ENCODE measurements at places on chromosomes 7 and 10.

DNA sequence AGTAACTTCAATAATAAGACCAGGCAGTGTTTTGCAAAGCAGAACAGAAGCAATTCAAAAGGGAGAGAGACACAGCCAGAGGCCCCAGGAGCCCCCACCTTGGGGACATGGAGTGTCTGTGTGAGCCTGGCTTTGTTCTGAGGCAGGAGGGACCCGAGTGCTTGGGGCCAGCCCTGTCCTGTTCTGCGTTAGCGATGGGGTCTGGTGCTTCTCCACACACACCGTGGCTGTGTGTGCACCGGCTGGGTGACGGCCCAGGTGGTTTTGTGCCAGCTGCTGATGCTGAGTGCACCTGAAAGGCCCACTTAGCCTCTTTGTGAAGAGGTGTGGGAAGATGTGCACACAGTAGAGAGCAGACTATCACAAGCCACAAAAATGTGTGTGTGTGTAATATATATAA lies 468.9 kb downstream of the DNAJB6 start:
- DNase-seq, result no peak

DNA sequence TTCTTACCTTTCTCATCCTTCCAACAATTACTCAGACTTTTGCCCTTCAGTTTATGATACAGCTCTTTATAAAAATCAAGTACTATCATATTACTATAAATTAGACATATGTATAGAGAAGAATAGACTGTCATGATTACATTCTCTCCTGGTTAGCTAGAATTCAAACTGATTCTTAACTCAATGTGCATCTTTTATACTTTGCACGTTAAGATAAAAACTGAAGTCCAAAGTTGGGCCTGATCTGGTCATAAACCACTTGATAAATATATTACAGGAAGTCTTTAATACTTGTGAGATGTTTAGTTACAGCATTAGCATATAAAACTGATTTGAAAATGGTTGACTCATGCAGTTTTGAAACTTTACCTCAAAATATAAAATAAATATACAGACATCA lies 2.6 kb downstream of the AGR3 start:
- no peak for DNase-seq

GRCh38 chr10:127080317-127080716 lies 116.1 kb downstream of the INSYN2A start:
- DNase-seq, result no peak

GRCh38 chr10:74892839-74893238 lies 66.4 kb downstream of the KAT6B start:
- DNase-seq, result no peak

DNA sequence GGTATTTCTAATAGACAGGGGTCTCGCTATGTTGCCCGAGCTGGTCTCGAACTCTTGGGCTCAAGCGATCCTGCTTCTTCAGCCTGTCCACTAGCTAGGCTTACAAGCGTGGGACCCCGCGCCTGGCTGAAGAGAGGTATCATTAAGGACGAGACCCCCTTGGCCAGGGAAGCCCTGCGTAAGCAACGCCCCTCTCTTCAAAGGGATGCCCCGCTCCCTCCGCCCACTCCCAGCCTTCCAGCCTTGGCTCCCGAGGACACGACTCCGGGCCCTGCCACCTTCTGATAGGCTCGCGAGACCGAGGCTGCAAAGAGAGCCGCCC lies 220 bp upstream of the ZKSCAN5 start:
- DNase-seq, result no peak

DNA sequence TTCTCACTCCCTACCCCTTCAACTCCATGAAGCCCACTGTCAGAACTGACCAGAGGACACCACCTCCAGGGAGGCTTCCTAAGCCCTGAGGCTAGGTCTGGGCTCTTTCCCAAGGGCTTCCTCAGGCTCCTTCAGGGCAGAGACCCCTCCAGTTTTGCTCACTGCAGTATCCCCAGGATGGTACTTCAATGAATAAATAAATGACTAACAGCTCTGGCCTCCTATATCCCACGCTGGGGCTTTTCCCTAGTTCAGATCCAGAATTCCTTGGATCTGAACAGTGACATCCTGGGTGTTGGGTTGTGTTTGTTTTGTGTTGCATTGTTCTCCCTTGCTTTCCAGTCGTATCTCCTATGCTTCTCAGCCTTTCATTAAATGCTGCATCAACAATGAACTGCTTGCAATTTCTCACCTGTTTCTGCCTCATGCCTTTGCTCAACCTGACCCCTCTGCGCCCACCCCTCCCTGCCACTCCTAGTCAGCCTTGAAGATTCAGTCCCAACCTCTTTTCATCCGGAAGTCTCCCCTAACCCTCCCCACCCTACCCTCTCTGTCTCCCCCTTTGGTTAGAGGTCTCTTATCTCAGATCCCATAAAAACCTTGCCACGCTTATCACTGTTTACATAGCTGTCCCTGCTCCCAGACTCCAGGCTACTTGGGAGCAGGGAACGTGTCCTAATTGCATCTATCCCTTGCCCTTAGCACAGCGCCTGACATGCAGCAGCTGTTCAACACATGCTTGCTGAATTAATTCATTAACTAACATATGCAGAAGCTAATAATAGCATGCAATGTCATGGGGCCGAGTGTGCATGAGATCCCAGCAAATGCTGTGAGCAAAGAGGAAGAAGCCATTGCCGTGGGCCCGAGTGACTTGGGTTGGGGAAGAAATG lies 41.7 kb downstream of the PPP1R3C start:
- no peak for DNase-seq

DNA sequence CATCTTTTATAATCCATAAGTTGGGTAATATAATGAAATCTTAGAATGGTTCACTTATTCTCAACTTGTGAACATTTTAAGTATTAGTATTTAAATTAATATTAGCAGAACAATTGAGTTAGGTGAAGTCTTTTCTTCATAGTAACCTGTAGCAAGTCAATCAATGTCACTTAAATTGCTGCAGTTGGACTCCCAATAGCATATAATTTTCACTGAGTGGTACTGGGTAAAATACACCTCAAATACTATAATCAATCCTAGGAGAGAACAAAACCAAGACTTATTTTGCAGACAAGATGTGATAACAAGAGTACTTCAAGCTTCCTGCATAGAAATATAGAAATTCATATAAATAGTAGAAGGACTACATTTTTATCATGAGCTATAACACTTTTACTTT lies 677.9 kb upstream of the LRRN3 start:
- no peak for DNase-seq

DNA sequence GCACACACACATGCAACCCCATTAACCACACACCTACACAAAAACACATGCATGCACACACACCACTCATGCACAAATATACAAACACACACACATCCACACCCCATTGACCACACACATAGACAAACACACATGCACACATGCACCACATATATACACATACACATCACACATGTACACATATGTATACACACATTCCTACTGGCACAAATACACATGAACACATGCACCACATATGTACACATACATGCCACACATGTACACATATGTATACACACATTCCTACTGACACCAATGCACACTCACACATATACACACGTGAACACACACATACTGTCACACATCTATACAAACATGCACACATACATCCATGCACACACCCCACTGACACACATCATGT lies 212.5 kb upstream of the PPP2R2D start:
- no peak for DNase-seq

- DNase-seq, result no peak
These were observed 95.9 kb downstream of the POLL start for GRCh38 chr10:101492205-101492604.

DNA sequence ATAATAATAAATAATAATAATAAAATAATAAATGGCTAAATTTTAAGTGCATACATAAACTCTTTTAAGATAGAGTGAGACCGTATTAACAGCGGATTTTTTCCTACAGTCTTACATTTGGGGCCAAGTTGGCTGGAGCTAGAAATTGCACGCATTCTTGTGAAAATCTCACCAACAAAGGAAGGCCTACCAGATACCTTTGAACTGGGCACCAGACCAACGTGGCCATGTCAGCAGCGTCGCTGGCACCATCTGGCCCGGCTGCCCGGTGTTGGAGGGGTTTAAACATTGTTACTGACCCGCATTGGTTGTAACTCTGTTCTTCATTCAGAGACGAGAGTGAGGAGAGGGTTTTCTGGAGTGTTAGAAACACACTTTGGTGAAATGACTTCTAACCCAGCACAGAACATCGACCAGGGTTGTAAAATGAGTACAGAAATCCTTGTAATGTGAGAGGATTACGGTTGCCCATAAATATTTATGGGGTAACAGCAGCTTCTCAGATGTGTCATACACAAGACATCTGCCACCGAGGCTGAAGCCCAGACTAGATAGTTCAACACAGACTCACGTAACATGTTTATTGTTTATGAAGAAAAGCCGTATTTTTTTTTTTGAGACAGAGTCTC lies 34.6 kb upstream of the UNCX start:
- DNase-seq, result no peak

GRCh38 chr7:146291900-146292299 lies 175.3 kb downstream of the CNTNAP2 start:
- no peak for DNase-seq

GRCh38 chr10:71713135-71714030 lies 6.2 kb downstream of the C10orf105 start:
- no peak for DNase-seq

GRCh38 chr10:51709324-51709972 lies 10.1 kb upstream of the CSTF2T start:
- no peak for DNase-seq

All from stimulated activated CD8-positive, alpha-beta memory T cell treated with anti-CD3 and anti-CD28 coated beads, Interleukin-15, amount 100 ng/mL, for 4 hours (primary cell).